Esophagus mucosa (tissue), 1 donor: ENCODE measurements at places on chromosomes 12 and 14. TPM values are rescaled to one million over a fixed set of nuclear protein-coding genes. Genes with fewer than 3 reads are reported as not detected.

DNA sequence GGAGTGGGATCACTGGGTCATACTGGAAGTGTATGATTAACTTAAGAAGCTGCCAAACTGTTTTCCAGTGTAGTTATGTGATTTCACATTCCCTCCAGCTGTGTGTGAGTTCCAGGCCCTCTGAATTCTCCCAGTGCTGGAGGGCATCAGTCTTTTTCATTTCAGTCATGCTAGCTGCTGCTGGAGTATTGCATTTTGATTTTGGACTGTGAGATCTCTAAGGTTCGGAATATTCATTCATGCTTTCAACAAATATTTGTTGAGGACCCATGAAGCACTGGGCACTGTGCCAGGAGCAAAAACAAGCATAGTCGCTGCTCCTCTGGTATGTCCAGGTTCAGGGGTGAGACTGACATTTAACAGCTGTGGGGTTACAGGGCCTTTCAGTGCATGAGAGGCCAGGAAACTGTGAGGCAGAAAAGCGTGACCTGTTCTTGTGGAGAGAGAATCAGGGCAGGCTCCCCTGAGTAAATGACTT is 133.2 kb downstream of the SCARB1 start:
- no peak for ATAC-seq

The OTX2 gene
- not detected for total RNA-seq

The ANG gene
- total RNA-seq, result 2.3 TPM

The SERPINA6 gene
- total RNA-seq, result not detected
